ENCODE measurements at places on chromosomes 1 and 21.
A peak's percentile ranks its signal among the peaks of the same experiment; 100 is the strongest.

DNA sequence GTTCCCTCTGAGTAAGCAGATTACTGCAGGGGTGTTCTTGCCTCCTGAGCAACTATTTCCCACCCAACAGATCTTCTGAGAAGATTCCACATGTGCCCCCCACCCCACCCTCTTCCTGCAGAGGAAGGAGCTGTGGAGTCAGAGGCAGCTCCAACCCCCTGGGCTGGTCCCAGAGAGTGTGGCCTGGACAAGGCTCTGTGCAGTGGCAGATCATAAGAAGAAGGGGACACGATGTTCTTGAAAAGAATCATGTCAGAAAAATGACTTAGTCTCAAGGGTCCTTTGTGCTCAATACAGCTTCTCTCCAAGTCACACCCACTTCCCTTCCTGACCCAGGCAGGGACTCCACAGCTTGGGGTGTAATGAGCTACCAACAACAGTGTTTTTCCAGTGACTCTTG is 95.2 kb downstream of the SYF2 start:
- no peak for DNase-seq

GRCh38 chr21:38911484-38912101 is 105.9 kb downstream of the ETS2 start:
- DNase-seq: no peak

DNA sequence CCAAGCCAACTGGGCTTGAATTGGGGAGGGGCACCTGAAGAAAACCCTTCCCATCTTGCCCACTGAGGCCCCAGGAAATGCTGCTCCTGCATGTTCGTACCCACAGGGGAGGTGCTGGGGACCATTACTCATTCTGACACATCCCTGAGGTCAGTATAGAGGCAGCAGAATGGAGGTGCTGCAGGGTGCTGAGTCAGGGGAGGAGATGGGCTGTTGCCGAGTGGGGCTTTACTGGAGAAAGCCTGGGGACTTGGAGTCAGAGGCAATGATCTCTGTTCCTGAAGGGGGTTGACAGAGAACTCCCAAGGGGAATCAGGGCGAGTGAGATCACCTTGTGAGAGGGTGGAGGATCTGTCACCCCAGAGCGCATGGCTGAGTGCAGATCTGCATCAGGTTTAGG is 40.2 kb upstream of the KCNA10 start:
- no peak for DNase-seq

- DNase-seq: no peak
These were observed 13.8 kb upstream of the AK2 start for GRCh38 chr1:33050221-33051076.

DNA sequence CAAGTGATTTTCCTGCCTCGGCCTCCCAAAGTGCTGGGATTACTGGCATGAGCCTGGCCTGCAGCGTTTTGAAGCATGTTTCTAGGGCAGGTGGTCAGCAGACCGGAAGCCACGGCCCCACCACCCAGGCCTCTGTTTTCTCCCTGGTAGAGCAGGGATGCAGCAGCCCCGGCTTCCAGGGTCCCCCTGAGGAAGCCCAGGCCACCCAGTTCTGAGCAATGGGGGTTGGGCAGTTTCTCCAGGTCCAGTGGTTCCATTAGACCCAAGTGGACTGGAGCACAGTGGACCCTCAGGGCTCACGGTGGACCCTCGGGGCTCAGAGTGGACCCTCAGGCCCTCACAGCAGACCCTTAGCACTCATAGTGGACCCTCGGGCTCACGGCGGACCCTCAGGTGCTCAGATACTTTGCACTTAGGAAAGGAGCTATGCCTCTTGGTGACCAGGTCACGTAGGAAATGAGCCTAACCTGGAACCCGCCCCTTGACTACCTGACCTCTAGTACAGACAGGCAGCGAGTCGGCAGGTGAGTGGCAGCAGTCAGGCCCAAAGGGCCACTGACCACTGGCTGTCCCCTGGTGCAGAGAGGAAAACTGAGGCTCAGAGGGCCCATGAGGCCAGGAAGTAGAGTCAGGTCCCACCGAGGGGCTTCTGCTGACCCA is 4.6 kb upstream of the FNDC10 start:
- DNase-seq: no peak

GRCh38 chr1:15952317-15953258 is 23.3 kb downstream of the ZBTB17 start:
- DNase-seq: no peak

DNA sequence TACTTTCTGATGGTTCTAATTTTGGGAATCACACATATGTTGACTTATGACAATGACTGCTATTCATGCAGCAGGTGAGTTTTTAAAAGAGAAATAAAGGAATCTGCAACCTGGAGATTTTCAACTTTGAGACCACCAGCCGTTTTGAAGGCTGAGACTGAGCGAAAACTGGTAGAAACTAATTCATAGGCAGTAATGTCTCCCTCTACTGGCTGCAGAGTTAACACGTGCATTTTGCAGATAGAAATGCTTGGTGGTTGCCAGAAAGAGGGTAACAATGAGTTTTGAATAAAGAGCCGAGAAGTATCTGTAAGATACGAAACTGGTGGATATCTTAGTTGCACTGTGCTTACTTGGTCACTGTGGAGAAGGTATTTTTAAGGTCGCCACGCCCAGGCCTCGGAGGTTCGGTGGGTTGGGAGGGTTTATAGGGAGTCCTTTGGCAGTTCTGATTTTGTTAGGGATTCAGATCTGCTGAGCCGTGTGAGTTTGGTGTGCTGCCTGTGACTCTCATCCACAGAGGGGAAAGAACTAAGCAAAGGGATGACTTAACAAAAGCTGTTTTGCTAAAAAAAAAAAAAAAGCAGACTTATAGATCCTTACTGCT is 83.0 kb downstream of the RYR2 start:
- DNase-seq: no peak

DNA sequence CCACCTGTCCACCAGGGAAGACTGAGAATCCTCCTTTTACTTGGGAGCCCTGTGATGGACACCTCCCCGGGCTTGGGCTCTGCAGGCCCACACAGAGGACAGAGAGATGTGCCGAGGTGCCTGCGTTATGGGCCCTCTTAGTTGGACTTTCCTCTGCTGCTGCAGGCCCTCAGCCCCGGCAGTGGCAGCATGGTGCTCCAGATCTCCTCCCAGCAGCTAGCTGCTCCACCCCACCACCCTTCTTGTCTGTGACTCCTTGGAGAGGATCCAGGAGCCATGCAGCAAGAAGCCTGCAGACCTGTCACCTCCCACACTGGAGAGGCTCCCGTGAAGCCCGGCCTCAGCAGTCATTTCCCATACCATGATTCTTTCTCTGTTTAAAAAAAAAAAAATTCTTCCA is 27.4 kb downstream of the PHGDH start:
- no peak for DNase-seq

DNA sequence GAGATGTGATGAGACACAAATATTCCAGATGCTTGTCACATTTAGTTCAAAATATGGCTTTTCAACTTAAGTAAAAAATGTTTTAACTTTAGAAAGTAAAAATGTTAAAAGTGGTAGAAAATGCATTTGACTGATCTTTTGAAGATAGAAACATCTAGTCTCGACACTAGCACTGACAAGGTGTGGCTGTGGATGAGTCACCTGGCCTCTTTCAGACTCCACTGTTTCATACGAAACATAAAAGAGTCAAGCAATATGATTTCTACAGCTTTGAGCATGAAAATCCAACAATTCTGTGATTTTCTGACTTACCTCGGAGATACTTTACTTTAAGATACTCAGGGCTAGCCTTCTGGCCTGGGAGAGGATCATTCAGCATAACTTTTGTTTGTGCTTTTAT is 47.7 kb downstream of the TTC13 start:
- no peak for DNase-seq

- DNase-seq: no peak
These were observed 68.5 kb downstream of the NDUFS5 start for GRCh38 chr1:39094685-39095084.

DNA sequence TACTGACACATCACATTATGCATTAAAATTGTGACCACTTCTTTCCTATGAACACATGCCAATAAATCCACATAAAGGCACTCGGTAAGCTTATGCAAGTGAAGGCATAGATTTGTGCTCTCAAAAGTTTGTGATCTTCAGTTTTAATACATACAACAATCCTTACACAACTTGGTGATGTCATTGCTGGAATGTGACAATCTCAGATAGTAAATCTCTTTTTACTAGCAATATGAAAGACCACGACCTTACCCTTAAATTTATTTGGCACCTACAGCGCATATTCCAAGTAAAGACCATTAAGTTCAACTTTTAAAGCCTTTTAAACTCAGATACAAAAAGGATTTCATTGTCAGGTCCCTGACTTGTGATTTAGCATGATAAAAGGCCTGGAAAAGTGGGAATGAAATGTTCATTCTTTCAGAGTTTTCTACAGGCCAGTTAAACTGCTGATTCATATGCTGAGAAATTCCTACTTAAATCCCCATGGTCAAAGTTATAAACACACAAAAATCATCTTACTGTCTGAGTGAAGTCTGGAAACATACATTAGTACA is 157.4 kb downstream of the SIPA1L2 start:
- DNase-seq: no peak

DNA sequence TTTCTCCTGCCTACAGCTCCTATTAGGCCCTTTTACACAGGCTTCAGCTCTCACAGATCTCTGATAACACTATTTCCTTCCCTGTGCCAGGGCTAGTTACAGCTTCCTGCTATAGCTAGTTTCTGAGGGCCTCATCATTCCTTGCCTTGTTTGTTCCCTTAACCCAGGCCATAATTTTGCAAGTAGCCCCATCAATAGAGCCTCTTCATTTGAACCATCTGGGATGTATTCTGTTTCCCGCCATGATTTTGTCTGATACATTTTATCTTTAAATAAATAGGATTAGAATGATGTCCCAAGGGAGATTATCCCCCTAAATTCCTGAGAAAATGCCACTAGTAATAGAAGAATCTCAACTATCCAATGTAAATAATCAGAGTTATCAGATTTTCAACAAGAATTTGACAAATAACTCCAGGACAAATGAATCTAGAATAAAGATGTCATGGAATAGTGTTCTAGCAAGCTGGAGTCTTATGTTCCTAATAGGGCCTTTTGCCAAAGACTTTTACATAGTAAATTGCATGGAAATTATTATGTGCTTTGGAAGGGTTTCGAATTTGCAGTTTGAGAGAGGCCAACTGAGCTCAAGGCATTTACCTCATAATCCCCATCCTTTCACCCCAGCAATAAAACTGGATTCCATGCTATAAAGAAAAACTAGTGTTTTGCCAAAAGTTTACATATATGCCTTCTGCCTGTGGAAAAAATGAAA is 16.1 kb downstream of the IFT25 start:
- DNase-seq: no peak

DNA sequence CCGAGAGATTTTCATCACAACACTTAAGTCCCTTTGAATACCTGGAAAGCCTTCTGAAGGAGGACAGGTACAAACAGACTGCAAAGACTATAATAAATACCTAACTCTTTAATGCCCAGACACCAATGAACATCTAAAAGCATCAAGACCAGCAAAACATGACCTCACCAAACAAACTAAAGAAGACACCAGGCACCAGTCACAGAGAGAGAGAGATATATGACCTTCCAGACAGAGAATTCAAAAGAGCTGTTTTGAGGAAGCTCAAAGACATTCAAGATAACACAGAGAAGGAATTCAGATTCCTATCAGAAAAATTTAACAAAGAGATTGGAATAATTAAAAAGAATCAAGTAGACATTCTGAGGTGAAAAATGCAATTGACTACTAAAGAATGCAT is 50.6 kb upstream of the ACADM start:
- DNase-seq: no peak

DNA sequence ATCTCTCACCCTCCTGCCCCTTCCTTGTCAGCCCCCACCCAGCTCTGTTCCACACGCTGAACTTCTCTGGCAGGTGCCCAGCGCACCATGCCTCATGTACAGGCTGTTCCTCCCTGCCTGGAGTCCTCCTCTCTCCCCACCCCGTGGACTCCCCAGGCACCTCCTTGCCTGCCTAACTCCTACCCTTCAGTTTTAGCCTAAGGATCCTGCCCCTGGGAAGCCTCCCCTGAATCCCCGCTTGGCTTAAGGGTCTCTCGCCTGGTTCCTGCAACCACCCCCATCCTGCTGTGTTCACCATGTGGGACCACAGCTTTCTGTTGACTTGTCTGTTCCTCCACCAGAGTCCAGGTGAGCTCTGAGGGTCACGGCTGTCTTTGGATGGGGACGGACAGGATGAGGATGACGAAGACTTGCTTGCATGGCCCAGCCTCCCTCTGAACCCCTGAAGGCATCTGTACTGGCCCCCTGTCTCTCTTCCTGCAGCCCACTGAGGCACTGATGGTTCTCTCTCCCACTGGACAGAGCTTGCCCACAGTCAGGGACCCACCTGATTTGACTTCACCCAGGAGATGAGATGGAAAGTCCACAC is 153.2 kb upstream of the C1orf174 start:
- no peak for DNase-seq

DNA sequence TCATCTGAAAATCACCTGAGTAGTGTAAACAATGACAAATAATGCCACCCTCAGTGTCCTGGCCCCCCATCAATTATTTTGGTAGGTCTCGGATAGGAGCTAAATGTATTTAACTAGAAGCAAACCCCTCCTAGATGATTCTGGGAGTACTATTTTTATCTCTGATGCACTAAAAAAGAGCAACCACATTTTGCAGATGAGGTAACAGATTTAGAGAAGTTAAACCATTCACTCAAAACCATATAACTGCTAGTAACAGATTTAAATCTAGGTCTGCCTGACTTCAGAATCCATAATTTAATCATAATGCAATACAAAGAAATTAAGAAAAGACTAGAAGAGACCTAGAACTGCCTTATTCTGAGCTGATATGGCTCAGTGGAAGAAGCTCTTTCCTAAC is 17.3 kb upstream of the PTCH2 start:
- DNase-seq: no peak

- DNase-seq: no peak
These were observed 205.3 kb downstream of the FGGY start for GRCh38 chr1:59502009-59502691.

- DNase-seq: no peak
These were observed 1332.5 kb downstream of the KCNT2 start for GRCh38 chr1:195275710-195276109.

- peak; percentile 43 for DNase-seq
These were observed 4.4 kb downstream of the TGFB2 start for GRCh38 chr1:218349348-218350034.

GRCh38 chr1:10361515-10361914 is 37.3 kb upstream of the PGD start:
- no peak for DNase-seq

DNA sequence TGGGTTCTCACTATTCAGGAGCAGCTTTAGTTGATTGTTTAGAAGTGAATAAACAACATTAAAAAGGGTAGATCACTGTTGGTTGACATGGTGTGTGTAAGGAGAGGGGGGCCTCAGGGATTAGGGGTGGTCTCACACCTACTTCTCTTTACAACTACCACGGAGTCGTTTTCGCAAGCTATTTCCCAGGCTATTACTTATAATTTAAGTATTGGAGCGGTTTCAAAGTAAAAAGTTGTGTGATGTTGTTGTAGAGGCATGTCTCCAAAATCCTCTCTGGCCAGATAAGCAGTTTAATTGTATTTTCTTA is 1.3 kb downstream of the GPSM2 start:
- DNase-seq: no peak

Data from femur (tissue), 1 donor.